Stimulated activated CD8-positive, alpha-beta memory T cell treated with anti-CD3 and anti-CD28 coated beads, Interleukin-15, amount 100 ng/mL, for 1 hour (primary cell): ENCODE measurements at places on chromosomes 7 and 10.

GRCh38 chr7:102305414-102306268 lies 19.0 kb downstream of the SH2B2 start:
- DNase-seq = no peak

GRCh38 chr10:133060881-133061280 lies 26.8 kb upstream of the ADGRA1 start:
- DNase-seq = no peak

- no peak for DNase-seq
Measured at GRCh38 chr7:41446606-41447449, 256.1 kb downstream of the INHBA start.

DNA sequence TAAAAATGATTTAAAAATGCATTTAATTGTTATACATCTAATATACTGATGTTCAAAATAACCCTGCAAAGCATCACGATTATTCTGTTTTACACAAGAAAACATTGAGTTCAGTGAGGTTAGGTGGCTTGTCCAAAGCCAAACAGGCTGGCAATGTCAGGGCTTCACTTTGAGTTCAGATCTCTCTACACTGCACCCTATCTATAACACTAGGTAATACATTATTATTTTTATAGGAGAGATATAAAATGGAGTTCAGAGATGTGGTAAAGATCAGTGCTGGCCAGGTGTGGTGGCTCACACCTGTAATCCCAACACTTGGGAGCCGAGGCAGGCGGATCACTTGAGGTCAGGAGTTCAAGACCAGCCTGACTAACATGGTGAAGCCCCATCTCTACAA lies 165.9 kb upstream of the MYO3A start:
- no peak for DNase-seq

DNA sequence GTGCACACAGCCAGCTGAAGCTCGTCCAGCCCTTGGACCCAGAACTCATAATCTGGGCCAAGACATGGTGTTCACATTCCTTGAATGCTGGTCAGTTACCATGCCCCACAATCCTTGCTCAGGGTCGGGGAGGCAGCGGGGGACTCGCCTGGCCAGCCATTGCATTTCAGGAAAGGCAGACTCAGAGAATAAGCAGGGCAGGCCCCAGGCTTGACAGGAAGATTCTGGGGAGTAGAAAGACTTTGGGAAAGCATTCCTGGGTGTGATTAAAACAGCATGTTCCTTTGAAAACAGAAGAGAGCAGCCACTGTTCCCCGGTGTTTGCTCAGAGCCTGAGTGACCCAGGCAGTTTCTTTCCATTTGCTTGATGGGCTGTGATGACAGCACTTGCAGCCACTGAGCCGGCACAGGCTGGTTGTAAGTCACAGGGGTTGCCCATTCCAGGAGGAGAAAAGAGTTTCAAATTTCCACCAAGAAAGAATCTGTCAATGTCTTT lies 473.7 kb downstream of the TYW1 start:
- DNase-seq = no peak

- no peak for DNase-seq
Measured at GRCh38 chr10:128025951-128026350, 100.3 kb downstream of the MKI67 start.

GRCh38 chr10:102752934-102753664 lies 9.4 kb downstream of the WBP1L start:
- DNase-seq = no peak

GRCh38 chr7:98872328-98872924 lies 2.6 kb upstream of the TMEM130 start:
- DNase-seq = no peak

GRCh38 chr10:103921750-103922195 lies 3.8 kb upstream of the STN1 start:
- DNase-seq = no peak

DNA sequence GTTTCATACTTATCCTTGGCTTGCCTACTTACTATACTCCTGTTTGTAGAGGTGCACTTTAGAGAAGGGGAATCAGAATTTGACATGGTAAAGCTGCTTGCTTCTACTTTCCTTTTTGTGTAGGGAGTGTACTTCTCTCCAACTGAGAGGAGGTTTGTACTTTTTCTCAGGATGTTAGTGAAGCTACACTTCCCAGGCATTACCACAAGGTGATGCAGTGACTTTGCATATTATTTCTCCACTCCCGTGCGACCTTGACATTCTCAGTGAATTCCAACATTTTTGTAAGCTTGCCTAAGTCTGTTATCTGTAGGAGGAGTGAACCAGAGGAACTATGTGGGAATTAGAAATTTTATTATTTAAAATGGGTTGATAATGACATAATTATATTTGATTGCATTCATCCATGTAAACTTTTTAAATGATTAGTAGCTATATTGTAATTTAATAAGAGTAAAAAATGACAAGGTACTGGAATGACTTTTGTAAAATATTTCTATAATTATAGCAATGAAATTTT lies 5.2 kb downstream of the TAX1BP1 start:
- no peak for DNase-seq

DNA sequence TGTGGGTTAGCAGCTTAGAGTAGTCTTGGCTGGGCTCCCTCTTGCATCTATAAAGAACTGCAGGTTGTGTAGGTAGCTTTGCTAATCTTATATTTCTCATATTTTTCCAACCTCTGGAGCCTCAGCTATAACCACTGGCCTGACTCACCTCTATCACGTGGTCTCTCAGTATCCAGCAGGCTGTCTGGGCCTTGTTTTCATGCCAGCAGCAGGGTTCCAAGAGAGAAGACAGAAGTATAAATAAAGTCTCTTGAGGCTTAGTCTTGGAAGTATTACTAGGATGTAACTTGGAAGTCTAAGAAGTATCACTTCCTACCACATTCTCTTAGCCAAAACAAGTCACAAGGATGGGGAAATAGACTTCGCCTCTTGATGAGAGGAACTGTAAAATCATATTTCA lies 73.3 kb downstream of the WIPF3 start:
- DNase-seq = no peak

GRCh38 chr10:131670341-131670740 lies 230.5 kb upstream of the PPP2R2D start:
- DNase-seq = no peak

- DNase-seq = no peak
Measured at GRCh38 chr10:110200503-110200902, 6.9 kb upstream of the MXI1 start.

GRCh38 chr7:112580717-112581435 lies 100.1 kb downstream of the LSMEM1 start:
- no peak for DNase-seq

DNA sequence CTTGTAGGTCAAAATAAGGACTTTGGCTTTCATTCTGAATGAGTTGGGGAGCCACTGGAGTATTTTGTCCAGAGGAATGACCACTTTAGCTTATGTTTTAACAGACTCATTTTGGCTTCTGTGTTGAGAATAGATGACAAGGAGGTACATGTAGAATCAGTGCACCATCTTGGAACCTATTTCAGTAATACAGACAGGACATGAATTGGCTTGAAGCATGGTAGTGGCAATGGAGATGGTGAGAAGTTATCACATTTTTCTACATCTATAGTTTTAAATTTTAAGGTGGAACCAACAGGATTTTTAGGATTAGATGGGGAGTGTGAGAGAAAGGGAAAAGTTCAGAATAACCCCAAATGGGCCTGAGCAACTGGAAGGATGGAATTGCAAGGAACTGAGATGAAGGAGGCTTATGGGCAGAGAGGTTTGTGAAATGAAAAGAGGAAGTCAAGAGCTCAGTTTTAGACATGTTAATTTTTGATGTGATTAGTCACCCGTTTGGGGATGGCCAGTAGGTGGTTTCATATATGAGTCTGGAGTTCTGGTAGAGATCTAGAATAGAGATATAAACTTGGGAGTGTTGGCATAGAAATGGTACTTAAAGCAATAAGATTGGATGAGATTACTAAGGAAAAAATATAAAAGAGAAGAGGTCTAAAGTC lies 89.2 kb upstream of the JAZF1 start:
- DNase-seq = no peak

- DNase-seq = no peak
Measured at GRCh38 chr10:50279489-50279888, 28.2 kb upstream of the ASAH2 start.

GRCh38 chr10:116536810-116537209 lies 8.9 kb upstream of the PNLIP start:
- DNase-seq = no peak
